IPS DF 6.9 (cell line): ENCODE measurements at places on chromosomes 2 and 18.

- no peak for DNase-seq
Observed at GRCh38 chr2:200335657-200336056, 29.2 kb downstream of the SPATS2L start.

DNA sequence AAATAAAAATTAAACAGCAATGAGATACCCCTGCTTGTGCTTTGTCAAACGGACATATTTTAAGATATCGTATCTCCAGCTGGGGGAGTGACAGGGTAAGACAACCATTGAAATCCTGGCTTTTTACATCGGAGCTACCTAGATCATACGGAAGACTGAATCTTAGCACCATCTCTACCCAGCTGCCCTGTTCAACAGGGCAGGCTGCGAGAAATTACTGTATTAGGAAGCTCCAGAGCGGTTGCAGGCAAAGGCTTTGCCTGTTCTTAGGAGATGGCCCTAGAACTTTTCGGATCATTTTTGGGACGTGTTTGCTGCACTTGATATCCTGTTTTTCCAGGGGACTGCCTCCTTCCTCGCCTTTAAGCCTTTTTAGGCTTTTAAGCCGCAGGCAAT, 2.0 kb upstream of the PRKCE start:
- no peak for DNase-seq

GRCh38 chr2:46866770-46867246, 48.8 kb downstream of the MCFD2 start:
- no peak for DNase-seq

DNA sequence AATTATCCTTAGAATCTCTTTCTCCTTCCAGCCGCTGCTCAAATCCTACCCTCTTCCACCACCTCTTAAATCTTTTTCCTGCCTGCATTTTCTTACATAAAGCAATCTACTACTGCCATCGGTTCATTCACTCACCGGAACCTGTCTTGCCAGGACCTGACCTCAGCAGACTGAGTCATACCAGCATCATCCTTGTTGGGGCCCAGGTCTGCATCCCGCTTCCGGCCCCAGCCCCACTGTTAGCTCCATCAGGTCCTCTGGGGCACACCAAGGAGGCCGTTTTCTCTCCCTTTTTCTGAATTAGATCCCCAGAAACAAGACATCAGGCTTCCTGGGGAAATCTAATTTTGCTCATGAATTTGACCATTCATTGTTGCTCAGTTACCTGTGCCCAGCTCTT, 42.7 kb upstream of the TGFA start:
- no peak for DNase-seq

DNA sequence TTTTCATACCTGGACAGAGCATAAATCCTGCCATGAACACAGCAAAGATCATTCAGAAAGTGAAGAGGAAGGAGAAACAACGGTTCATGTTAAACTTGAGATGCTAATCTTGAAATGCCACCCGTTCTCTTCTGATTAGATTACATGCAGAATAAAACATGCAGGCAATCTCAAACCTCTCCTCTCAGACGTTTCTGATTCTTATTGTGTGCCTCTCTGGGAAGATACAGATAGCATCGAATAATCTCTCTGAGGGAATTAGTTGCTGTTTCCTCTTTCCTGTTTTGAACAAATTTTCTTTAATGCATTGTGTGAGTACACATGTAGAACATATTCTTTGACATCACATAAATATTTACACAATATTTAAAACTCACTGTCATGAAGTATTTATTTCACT, 313.4 kb downstream of the PRKCE start:
- no peak for DNase-seq

- DNase-seq: no peak
Observed at GRCh38 chr2:71934595-71935261, 212.9 kb downstream of the CYP26B1 start.

DNA sequence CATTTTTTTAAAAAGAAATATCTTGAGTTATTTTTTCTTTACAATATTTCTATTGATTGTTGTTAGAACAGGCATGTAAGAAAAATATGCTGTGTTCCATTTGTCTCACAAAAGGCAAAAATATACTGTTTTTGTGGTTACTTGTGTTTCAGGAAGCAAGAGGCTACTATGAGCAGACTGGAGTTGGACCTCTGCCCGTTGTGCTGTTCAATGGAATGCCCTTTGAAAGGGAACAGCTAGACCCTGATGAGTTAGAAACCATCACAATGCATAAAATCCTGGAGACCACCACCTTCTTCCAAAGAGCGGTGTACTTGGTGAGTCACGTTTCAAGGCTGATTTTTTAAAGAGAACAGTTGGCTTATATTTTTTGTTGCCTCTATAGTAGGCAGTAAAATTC, 54.7 kb downstream of the UGGT1 start:
- no peak for DNase-seq

- DNase-seq: no peak
Observed at GRCh38 chr18:78619854-78620253, 359.8 kb upstream of the SALL3 start.

GRCh38 chr2:120628248-120628647, 107.4 kb upstream of the GLI2 start:
- DNase-seq: no peak

- DNase-seq: no peak
Observed at GRCh38 chr2:15195813-15196212, 365.3 kb downstream of the NBAS start.

GRCh38 chr2:133569286-133569830, 1.1 kb upstream of the NCKAP5 start:
- DNase-seq: no peak

- no peak for DNase-seq
Observed at GRCh38 chr18:48356151-48356745, 52.9 kb downstream of the ZBTB7C start.

GRCh38 chr2:64491426-64491825, 32.7 kb upstream of the AFTPH start:
- no peak for DNase-seq

DNA sequence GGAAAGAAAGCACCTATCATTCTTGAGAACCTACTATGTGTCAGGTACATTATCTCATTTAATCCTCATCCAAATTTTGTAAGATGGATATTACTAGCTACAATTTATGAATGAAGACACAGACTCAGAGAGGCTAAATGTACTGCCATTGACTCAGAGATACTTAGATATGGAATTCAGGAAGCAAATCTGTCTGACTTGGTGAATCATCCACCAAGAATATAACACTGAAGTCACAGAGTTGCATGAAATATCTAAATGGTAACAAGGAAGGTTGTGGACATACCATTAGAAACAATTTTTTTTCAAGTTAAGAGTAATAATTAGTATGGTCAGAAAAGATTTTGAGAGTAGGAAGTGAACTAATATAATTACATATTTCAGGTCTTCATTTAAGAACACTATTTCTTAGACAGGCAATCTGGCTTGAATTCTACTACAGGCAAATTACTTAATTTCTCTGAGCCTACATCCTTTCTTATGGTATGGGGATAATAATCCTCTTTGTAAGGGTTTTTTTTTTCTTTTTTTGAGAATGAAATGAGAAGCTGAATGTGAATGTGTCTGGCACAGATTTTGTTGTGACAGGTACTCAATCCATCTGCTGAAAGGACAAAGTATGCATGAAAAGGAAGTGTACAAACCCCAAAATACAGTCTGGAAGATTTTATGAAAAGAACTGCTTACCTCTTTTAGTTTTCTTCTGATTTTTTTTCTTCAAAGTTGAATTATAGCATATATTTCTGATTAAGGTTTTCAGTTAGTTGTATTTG, 14.8 kb upstream of the C2orf66 start:
- DNase-seq: no peak

GRCh38 chr2:60873381-60873780, 8.0 kb upstream of the REL start:
- DNase-seq: no peak

DNA sequence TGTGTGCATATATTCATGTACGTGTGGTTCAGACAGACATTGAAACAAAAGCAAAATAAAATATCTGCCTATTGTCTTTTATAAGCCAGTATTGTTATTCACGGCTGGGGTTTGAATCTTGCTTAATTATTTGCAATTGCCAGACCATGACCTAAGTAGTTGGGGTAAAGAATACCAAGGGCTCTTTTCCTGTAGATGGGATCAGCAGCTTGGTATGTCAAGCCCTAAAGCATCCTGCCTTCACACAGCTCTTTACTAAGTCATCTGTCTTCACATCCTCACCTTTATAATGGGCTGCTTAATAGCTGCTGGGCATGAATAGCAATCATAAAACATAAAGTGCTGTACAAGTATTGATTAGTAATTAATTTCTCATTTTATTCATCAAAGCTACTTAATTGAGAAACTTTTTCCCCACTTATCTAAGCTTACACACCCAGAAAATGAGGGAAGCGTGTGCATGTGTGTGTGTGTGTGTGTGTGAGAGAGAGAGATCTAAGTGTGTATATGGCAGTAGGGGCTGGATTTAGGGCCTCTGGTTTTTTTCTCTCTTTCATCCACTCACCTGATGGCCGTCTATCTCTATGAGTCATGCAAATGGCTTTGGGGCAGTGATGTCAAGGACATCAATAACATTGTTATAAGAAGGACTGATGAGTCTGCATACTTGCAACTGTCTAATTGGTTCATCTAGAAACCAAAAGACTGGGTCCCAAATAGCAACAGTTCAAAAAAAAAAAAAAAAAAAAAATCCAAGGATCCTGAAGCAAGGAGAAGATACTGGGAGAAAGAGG, 244.1 kb upstream of the TNP1 start:
- DNase-seq: no peak

DNA sequence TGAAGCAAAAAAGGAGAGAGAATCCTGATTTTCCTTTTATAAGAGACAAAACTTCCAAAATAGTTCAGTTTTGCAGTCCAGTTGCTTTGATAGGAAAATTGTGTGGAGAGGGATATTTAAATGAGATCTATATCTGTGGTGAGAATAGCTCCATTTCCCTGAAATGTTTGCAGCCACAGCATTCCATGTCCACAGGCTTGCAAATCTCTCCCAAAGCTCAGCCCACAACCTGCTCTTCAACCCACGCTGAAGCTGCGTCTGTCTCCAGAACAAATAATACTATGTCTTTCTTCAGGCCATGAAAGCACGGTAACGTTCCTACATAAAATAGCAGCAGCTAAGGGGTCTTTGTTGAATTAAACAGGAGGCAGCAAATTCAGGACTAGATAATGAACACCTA, 31.8 kb downstream of the TMEM17 start:
- no peak for DNase-seq

- no peak for DNase-seq
Observed at GRCh38 chr2:19642501-19642900, 259.3 kb downstream of the TTC32 start.

DNA sequence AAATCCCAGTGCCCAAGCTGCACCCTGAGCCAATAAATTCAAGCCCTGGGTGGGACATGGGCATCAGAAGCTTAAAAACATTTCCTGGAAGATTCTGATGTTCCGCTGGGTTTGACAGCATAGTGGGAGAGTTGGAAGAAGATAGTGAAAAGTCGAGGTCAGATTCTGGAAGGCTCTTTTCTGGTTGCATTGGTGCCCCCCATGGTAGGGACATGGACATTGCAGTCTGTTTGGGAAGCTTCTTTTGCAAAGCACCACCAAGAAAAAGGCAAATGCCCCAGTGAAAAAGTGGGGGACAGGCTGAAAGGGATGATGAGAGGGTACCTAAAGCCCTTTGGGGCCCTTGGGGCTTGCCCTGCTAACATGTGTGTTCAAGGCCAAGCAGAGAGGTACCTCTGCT, 21.0 kb downstream of the MERTK start:
- DNase-seq: no peak

- DNase-seq: no peak
Observed at GRCh38 chr18:71643822-71644221, 900.3 kb downstream of the CBLN2 start.
